ENCODE measurements at places on chromosomes 12 and 14.
A peak's percentile ranks its signal among the peaks of the same experiment; 100 is the strongest.

DNA sequence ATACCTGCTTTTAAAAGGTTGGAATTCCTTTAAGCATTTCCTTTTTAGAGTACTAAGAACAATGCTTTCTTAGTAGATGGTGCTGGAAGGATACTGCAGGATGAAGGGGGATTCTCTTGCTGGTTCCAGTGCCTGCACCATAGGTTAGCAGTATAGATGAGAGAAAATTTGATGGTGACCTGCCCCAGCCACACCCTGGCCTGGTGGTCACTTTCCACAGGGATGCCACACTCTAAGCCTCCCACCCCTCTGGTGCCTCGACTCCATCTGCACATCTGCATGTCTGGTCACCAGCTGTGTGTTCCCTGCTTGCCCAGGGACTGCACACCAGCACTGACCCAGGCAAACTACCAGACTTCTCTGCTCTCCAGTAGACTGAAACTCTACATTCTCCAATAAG lies 19.1 kb downstream of the SLC2A3 start:
- DNase-seq = no peak

GRCh38 chr12:56296295-56296694 lies 3.8 kb downstream of the CS start:
- no peak for DNase-seq

DNA sequence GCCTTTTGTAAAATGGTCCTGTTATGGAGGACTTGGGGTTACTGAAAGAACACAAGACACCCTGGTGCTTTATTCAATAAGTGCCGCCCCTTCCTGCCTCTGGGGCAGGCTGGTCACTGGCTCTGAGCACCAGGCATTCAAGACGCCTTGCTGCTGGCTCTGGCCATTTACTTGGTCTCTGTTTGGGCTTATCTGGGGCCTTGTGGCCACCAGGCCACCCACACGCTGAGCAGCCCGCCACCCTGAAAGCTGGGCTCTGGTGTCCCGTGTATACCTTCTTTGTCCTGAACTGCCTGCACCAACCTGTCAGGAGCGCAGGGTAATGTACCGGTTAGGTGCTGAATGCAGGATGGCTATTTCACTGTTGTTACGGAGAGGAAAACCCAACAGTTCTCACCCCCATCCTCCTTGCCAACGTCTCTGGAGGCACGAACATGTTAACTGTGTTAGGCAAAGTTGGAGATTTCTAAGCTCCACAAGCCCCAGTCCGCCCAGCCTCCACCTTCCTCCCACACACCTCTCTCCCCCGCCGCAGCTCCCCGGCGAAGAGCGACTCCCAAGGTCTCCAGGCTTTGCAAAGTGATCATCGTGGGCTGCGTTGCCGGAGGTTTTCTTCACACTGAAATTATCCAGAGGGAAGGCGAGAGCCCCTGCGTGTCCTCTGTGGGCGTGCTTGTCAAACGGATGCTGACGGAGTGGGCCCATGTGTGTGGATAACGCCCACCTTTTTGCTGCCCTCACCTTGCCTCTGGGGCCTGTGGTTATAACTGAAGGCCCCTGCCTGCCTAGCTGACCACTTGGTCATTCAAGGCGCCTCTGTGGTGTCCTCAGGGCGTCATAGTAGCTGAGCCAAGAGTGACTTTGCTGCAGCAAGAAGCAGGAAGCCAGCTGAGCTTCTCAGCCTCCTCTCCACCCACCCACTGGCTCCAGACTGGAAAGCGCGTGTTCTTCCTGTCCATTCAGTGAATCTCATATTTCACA lies 18.8 kb upstream of the BEGAIN start:
- DNase-seq = no peak

GRCh38 chr12:53213348-53213747 lies 6.3 kb upstream of the ITGB7 start:
- DNase-seq = peak; percentile 72

DNA sequence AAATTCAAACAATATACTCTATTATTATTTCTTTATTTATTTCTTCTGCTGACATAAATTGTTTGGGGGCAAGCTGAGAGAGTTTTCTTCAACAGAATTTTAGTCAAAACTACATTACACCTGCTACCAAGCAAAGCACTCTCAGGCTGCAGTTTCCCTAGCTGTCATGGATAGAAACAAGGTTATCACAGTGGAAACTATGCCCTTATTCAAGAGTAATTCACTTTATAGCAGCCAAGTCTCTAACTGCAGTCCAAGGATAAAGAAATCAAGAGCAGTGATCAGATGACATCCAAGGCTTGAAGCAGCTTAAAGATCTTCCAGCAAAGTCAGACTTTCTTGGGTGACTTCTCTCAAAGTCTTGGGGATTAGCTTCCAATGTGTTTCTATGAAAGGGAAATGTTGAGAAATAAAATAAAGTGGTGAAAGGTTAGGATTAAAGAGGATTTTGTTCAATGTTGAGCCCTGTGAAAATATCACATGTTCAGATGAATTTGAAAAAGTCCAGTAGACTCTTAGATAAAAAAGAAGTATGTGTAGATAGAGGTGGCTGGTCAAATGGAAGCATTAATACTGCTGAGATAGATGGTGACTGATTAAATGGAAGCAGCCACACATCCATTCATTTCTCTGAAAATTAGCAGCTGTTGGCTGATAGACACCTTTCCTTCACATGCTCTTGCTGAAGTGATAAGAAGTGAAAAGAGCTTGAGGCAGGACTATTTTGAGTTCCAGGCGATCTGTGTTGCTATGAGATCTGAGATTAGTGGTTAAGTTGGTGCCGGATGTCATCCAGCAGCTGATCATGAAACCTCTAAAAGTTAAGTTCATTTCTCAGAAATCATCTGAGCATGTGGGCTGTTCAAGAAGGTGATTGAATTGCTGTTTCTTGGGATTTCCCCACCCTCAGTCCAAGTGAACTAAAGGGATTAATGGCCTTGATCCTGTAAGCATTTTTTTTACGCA lies 257.8 kb upstream of the BTG1 start:
- DNase-seq = no peak

DNA sequence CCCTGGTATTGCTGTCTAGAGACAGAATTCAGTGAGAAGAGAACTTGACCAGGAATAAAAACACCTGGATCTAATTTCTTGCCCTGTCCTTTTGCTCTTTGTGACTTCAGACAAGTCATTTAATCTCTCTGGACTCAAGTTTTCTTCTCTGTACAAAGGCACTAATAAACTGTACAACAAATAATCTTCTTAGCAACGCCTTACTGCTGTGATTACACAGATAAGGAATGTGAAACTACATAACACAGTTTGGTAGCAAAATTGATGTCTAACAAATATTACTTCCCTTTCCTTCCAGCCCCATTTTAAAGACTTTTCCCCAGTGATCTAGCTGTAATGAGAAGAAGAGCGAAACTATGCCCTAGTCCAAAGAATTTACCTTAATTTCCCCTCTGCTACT lies 69.3 kb downstream of the BCAT1 start:
- DNase-seq = no peak

DNA sequence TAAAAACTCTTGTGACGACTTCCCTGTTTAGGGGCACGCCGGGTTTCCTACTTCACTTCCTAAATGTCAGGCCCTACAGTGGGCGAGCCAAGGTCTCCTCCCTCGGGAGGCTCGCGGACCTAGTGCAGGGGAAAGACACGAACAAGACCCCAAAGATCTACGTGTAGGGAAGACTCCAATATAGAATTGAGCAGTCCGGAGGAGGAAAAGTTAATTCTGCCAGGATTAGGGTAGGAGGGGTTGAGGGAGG lies 564 bp downstream of the ATXN3 start:
- DNase-seq = peak; percentile 51

- DNase-seq = peak; percentile 55
Observed at GRCh38 chr14:31880935-31881334, 196.2 kb upstream of the ARHGAP5 start.

GRCh38 chr12:123233505-123234308 lies 471 bp downstream of the MTRFR start:
- no peak for DNase-seq

GRCh38 chr12:41794336-41794735 lies 350.3 kb downstream of the GXYLT1 start:
- DNase-seq = no peak

GRCh38 chr14:72849222-72849621 lies 44.7 kb downstream of the DPF3 start:
- DNase-seq = no peak

DNA sequence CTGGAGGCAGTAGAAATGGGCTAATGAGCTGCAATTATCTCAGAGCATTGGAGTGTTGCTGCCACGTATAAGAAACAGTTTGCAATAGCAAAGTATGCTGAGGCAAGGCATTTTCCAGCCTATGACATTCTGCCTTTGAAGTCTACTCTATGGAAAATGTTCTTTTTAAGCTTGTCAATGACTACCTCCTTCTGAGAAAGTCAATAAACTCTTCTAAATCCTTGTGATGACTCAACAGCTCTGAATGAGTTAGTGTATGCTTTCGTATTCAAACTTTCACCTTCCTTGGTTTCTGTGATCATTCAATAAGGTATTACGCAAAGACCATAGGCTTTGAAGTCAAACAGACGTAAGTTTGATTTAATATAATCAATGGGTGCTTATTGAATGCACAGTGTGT lies 111.2 kb downstream of the CAPZA3 start:
- peak; percentile 35 for DNase-seq

DNA sequence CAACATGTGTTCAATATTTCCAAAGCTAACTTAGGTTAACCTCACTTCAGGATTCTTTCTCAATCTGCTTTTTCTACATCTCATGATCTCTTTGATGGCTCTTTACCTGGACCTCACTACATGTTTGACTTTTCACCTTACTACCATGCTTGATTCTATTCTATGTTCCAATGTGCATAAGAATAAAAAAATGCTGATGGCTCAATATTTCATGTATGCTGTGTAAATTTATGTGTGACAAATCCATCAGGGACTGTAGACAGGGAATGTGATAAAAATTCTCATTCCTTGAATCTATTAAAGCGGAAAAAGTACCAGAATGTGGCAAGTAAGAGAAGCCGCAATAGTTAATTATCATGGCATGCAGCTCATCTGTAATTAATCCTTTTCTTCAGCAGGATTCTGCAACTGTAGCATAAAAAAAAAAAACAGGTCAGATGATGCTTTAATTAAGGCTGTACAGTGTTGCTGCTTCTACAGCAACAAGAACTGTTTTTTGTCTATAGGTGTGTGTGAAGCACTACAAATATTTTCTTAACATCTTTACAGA lies 276.9 kb upstream of the PRKD1 start:
- DNase-seq = no peak

- peak; percentile 31 for DNase-seq
Observed at GRCh38 chr12:62250671-62251608, 9.3 kb upstream of the USP15 start.

DNA sequence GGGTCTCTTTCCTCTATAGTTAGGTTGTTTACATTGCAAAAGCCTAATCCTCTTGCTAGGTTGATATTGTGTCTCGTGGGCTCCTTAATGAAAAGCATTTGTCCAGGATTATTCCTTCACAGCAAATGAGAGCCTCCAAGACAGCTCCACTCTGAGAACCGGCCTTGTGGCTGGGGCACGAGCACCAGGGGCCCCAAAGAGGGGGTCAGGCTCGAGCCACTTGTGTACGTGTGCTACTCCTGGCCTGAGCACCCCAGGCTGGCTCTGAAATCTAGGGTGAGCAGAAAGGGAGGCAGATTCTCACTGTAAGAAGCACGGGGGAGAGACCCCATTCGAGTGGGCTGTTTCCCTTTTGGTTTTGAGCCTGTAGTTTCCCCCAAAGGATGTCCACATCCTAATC lies 45.0 kb upstream of the FZD10 start:
- no peak for DNase-seq

DNA sequence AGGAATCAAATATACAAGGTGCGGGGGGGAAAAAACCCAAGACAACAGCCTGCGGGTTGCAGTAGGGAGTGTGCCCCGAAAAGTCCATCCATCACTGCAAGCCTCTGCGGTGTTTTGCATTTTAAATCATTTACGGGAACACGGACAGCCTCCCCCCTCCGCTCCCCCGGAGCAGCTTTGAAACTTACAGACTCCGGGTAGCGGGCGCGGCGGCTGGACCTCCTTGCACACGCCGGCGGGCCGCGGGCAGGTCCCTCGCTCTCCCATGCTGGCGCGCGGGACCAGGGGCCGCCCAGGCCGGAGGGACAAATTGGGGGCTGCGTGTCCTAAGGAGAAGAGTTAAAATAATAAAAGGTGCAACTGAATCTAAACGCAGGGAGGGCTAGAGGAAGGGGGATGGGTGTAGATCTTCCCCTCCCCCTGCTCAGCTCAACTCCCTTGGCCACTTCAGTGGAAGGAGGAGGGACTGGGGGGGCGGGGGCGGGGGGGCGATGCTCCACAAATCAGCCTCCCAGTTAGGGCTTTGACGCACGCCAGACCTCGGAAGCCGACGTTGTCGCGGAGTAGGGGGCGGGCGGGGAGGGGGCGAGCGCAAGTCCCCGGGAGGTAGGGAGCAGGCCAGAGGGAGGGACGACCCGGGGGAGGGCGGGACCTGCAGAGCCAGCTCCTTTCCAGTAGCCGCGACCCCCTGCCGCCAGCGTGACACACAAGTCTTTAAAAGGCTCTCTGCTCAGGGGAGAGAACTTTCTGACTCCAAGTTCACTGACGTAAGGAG lies at the start of gene KCNJ8:
KCNJ8 (minus strand) TSS at position 349 of the 775 bp plus-strand sequence. CDS start 1,090 bp downstream, outside the sequence.
- no peak for DNase-seq

- no peak for DNase-seq
Observed at GRCh38 chr14:73777420-73777819, 63.2 kb upstream of the PNMA1 start.

- DNase-seq = peak; percentile 22
Observed at GRCh38 chr12:79006306-79006705, 141.7 kb downstream of the SYT1 start.

DNA sequence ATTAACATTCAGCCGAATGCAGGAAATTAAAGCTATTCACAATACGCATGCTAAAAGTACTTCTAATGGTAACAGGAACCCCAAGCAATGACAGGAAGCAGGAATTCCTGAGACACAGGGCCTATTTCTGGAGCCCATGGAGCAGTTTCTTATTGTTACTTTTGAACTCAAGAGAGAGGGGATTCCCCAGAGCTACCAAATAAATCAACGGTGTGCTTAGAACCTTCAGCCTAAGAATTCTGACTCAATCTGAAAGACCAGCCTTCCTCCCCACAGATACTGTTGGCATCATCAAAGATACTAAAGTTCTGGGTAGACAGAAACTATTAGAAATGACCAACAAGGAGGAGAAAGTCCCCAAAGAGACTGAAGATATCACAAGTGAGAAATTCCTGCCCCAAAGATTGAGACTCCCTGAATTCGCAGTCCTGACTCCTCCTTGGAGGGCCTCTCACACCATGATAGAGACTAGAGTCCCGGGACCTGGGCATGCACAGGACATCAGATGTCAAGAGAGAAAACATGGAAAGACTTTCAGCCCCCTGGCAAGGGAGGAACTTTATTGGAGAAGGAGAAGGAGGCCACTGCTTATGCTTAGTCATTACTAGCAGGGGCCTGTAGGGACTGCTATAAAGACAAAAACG lies 32.7 kb downstream of the RTRAF start:
- DNase-seq = no peak

GRCh38 chr14:56903304-56903969 lies 93.2 kb upstream of the OTX2 start:
- no peak for DNase-seq

DNA sequence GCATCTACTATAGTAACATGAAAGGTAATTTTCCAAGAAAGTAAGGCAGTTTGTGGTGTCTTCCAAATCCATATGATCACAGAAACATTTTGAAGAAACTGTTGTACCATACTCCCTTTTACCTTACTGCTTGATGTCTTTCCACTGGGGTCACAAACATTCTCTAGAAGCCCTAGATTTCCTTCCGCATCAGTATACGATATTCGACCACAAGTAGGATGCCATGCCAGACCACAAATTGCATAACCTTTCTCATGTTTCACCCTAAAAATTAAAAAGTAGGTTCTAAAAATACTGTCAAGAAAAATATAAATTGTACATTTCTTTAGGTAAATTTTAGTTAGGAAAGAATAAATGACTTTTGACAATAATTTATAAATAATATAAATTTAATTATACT lies 26.5 kb downstream of the WDHD1 start:
- peak; percentile 34 for DNase-seq

- DNase-seq = no peak
Observed at GRCh38 chr14:65052832-65053231, 49.5 kb downstream of the MAX start.
